ENCODE measurements at places on chromosomes 7 and 10.

DNA sequence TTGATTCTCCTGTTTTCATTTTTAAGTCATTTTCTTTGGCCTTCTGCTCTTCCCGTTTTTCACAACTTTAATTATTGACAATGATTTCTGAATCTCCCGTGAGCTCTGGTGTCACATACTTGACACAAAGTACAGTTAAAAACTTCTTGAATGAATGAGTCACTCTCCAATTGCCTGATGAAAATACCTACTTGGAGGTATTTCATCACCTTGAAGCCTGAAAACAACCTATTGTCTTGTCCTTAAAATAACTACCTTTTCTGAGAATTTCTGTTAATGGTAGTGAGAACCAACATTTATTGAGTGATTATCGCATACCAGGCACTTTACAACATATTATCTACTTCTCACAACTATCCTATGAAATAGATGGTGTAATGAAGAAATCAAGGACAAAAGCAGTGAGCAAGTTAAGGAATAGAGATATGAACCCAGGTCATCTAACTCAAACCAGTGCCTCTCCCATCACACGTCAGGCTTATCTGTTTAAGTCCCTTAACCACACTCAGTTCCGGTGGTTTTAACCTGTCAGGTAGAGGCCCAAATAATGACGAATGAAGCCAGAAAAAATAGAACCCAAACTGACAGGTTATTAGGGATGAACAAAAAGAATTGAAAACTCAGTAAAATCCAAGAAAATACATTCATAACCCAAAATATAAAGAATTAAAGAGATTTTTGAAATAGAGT, 11.6 kb downstream of the BET1 start:
- no peak for DNase-seq

GRCh38 chr10:50605951-50606270, 17.8 kb downstream of the SGMS1 start:
- no peak for DNase-seq

DNA sequence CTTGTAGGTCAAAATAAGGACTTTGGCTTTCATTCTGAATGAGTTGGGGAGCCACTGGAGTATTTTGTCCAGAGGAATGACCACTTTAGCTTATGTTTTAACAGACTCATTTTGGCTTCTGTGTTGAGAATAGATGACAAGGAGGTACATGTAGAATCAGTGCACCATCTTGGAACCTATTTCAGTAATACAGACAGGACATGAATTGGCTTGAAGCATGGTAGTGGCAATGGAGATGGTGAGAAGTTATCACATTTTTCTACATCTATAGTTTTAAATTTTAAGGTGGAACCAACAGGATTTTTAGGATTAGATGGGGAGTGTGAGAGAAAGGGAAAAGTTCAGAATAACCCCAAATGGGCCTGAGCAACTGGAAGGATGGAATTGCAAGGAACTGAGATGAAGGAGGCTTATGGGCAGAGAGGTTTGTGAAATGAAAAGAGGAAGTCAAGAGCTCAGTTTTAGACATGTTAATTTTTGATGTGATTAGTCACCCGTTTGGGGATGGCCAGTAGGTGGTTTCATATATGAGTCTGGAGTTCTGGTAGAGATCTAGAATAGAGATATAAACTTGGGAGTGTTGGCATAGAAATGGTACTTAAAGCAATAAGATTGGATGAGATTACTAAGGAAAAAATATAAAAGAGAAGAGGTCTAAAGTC, 89.2 kb upstream of the JAZF1 start:
- no peak for DNase-seq

GRCh38 chr7:126065766-126066165, 1136.1 kb upstream of the POT1 start:
- DNase-seq, result no peak

- DNase-seq, result no peak
Observed at GRCh38 chr7:698515-699475, 27.7 kb upstream of the DNAAF5 start.

- DNase-seq, result no peak
Observed at GRCh38 chr7:142231716-142232115, 26.1 kb downstream of the PRSS58 start.

DNA sequence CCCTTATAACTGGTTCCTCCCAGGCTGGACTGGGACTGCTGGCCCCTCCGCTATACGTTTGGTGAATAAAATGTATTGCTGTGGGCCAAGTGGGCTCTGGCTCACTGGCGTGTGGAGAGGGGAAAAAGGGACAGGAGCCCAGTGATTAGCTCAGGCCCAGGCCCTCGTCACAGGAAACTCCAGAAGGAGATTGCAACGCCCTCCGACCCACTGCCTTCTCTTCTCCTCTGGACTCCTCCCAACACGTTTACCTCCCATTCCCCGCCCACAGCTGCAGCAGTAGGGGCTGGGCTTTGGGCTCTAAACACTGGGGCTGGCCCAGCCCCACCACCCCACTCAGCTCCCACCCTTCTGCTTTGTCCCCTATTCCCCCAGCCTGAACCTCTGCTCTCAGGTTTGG, 173.9 kb downstream of the NEURL1 start:
- no peak for DNase-seq

DNA sequence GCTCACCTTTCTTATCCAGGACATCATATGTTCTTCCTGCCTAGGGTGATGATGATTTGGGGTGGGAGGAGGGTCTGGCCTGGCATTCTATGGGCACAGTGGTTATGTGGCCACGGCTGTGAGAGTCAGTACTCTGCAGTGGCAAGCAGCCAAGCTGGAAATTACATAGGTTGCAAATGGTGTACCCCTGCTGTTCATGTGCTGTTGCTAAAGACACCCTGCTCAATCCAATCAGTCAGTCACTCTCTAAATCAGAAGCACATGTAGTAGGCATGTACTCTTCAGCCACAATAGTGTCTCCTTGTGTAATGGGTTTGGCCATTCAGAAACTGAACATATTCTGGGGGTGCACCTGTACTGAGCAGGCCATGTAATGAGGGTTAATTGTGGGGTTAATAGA, 449.1 kb upstream of the ANKRD30A start:
- DNase-seq, result no peak

DNA sequence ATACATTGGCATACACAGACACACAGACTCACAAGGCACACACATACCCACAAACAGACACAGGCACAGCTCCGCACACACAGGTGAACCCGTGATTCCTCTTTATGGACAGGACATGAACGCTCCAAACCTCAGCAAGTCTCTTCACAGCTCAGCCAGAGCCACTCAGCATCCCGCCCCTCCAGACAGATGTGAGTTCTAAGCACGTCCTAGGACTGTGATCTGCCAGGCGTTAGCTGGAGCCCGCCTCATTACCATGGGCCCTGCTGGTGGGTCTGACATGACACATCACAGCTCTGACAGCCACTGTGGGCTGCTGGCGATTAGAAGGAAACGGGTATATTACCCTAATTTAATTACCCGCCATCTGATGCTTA, 176.7 kb upstream of the PPP2R2D start:
- no peak for DNase-seq

- no peak for DNase-seq
Observed at GRCh38 chr10:1882180-1882579, 144.9 kb upstream of the ADARB2 start.

DNA sequence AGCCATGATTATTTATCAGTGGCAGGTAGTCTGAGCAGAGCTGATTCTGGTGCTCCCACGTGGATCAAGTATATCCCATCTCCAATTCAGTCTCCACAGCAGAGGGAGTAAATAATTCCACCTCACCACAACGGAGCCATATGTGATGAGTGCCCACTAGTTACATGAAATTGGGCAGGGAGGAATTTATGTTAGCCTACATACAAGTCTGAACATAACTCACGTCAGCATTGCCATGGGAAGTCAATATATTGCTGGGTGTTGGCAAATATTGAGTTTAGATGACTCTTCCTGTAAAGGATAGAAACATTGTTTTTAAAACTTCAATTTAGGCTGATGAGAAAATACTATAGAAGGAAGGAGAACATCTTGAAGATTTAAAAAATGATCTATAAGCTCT, 269.0 kb upstream of the BMPER start:
- DNase-seq, result no peak

- DNase-seq, result no peak
Observed at GRCh38 chr7:75559355-75559975, 67.3 kb downstream of the SPDYE5 start.

- DNase-seq, result no peak
Observed at GRCh38 chr10:103044942-103045489, 126.9 kb downstream of the CNNM2 start.

DNA sequence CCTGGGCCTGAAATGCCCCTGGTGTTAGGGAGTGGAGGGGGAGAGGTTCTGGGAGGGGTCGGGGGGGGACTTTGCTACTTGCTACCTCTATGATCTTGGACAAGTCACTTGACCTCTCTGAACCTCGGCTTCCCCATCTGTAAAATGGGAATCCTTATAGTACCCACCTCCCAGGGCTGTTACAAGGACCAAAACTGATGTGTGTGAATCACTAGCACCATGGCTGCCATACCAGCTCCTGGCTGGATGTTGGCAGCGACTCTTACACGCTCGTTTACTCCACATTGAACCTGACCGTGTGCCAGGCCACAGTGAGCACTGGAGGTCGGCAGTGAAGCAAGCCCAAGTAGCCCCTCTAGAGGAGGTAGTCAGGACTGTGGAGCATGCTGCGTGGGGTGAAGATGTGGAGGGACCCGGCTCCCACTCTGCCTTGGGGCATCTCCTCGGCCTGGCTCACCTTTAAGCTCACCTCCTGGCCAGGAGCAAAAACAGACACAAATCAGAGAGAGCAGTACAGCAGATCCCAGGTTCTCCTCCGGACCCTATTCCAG, 28.9 kb downstream of the PPIF start:
- no peak for DNase-seq

All from activated naive CD4-positive, alpha-beta T cell (primary cell).